DMS79 treated with DMSO at 0.1 percent for 48 hours (cell line): ENCODE measurements at places on chromosomes 1 and 21.
A peak's percentile ranks its signal among the peaks of the same experiment; 100 is the strongest.

DNA sequence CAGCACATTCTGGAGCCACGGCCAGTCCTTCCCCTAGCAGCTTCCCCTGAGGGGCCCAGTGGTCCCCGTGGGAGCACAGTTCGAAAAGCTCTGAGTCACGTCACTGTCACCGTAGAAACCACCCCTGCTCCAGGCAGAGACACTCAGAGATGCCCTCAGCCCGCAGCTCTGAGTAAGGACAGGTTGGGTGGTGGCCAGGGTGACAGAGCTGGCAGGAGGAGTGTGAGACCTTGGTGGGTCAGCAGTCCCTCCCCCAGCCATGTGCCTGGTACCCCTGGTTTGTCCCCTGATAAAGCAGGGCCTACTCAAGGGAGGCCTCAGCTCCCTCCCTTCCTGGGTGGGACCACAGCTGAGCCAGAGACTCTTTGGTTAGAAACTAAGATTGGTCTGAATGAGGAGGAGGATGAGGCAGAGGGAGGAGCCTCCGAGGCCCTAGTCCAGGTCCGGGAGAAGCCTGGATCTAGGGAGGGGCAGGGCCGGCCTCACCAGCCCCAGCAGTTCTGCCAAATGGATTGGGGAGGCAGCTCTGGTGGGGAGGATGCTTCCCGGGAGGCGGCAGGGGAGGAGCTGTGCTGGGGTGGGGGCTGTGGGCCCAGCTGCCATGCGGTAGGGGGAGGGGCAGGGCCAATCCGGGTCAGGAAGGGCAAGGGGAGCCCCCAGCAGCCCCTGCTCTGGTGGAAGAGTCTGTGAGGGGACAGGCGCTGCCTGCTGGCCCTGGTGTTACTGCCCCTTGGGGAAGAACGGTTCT is 55.2 kb downstream of the SLC9A1 start:
- peak; percentile 90 for DNase-seq

GRCh38 chr21:45555557-45556301 is 13.5 kb upstream of the SLC19A1 start:
- peak; percentile 24 for DNase-seq

GRCh38 chr1:31591425-31592093 is 15.2 kb downstream of the TINAGL1 start:
- DNase-seq, result peak; percentile 33

- DNase-seq, result peak; percentile 81
Observed at GRCh38 chr1:114511032-114511785, at the start of gene TRIM33. TRIM33 (minus strand) TSS chr1:114511203; CDS start chr1:114511076, 127 bp downstream.

- peak; percentile 95 for DNase-seq
Observed at GRCh38 chr1:29410476-29410875, 174.2 kb downstream of the PTPRU start.

DNA sequence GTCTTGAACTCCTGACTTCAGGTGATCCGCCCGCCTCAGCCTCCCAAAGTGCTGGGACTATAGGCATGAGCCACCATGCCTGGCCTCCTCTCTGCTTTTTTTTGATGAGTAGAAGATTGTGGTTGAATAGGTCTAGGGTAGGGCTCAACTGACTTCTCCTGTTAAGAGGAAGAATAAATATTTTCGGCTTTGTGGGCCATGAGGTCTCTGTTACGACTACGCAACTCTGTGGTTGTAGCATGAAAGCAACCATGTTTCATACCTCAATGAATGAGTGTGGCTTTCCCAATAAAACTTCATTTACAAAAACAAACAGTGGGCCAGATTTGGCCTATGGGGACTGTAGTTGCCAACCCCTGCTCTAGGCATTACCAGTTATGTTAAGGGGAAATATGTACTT is 67.8 kb downstream of the NID1 start:
- no peak for DNase-seq

DNA sequence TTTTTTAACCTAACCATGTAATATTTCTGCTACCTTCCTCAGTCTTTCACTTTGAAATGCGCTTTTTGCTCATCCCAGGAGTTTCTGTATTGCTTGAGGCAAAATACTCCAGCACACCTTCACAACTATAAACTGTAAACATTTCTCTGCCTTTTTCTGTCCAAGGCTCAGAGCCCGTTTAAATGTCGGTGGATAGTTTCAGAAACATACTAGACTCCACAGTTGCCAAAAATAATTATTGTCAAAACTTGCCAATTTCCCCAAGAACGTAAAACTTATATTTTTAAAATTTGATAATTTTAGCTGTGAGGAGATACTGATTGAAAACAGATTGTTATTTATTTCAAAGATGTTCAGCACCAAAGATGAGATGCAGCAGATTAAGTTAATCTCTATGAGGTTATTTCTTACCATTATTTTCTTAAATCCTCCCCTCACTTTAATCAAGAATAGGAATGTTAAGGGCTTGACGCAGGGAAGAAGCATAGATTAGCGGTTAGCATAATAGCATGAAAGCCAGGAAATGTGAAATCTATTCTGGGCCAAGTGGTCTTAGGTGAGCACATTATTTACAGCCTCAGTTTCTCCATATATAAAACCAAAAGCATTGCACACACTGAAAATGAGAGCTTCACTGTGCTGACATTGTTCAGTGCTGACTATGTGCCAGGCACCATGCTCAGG is 91.5 kb upstream of the ESRRG start:
- DNase-seq, result no peak

- DNase-seq, result no peak
Observed at GRCh38 chr21:35510957-35511695, 462.0 kb upstream of the RUNX1 start.

GRCh38 chr1:79285667-79286066 is 279.1 kb upstream of the ADGRL4 start:
- no peak for DNase-seq

DNA sequence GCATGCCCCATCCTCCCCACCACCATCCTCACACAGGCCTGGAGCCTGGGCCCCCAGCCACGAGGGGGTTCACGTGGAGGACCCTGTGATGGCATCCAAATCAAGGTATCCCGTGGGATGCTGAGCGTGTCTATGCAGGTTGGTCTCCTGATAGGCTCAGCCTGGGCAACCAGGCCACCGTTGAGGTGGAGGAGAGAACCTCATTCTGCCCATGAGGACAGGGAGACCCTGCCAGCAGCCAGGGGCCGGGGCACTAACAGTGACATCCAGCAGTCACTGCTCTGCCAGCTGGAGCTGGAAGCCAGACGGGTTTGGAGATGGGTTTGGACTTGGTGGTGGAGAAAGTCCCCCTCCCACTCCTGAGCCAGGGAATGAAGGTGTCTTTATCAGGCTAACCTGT is 582.8 kb downstream of the MATN1 start:
- DNase-seq, result no peak
